Dermis microvascular lymphatic vessel endothelial cell (primary cell): ENCODE measurements at places on chromosomes 12 and 14. TPM values are rescaled to one million over a fixed set of nuclear protein-coding genes. Genes with fewer than 3 reads are reported as not detected.

DNA sequence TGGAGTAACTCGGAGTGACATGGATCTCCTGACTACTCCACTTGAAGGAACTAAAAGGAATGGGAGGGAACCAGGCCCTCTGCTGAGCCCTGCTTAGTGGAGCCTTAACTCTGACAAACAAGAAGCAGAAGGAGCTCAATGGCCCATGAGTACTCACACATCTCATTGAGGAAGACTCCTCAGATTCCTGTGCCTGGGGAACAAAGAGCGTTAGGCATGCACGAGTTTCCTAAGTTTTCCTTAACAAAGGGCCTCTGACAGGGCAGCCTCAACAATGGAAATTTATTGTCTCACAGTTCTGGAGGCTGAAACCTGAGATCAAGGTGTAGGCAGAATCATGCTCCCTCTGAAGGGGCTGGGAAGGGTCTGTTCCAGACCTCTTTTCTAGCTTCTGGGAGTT, 185.7 kb upstream of the NTF3 start:
- DNase-seq, result no peak

- DNase-seq, result no peak
These were observed 37.9 kb upstream of the PLEKHG6 start for GRCh38 chr12:6272300-6273204.

DNA sequence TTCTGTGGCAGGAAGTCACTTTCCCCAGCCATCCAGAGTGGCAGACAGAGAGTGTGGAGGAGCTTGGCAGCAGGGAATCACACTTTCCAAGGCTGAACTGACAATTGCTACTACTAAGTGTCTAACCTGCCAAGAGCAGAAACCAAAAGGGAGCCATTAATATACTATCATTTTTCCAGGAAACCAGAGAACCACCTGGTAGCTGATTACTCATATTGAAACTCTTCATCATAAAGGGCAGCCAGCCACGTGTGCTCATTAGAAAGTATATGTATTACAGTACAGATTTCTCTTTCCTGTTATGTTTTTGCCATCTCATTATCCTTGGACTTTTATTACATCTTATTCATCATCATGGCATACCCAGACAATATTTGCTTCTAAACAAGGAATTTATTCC, 374.9 kb downstream of the GXYLT1 start:
- no peak for DNase-seq

DNA sequence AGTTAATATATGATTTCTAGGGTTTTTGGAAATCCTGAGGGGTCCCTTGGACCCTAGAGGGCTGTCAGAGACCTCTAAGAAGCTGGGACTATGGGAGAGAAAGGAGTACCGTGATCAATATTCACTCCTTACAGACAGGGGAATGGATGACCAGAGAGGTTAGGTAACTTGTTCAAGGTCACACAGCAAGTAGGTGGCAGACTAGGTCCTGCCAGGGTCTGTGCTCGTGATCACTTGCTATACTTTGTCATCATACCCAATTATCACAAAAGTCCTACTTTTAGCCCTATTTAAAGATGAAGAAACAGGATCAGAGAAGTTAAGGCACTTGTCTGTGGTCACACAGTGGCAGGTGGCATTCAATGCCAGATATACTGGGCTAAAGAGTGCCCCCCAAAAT, 42.9 kb downstream of the WSCD2 start:
- DNase-seq, result no peak

DNA sequence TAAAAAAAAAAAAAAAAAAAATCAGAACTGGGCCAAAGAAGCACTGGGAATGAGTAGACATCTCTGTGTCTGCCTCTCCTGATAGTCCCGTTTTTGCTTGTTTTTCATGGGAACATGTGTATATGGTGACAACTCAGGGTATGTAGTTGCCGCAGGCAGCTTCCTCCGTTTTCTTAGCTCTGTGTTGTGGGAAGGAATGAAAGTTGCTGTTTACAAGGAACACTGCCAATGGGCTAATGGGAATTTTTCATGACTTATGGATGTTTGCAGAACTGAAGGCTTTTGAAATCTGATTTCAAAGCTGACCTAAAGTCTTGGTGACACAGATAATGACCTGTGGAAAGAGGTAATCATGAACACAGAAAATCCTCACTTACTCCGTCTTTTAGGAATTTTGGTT, 146.4 kb upstream of the BTG1 start:
- DNase-seq, result no peak

GRCh38 chr12:71201136-71201679, 43.4 kb upstream of the TSPAN8 start:
- no peak for DNase-seq

GRCh38 chr12:131391399-131391798, 319.5 kb upstream of the SFSWAP start:
- no peak for DNase-seq

- DNase-seq, result no peak
These were observed 4.8 kb downstream of the MED6 start for GRCh38 chr14:70595443-70596185.

DNA sequence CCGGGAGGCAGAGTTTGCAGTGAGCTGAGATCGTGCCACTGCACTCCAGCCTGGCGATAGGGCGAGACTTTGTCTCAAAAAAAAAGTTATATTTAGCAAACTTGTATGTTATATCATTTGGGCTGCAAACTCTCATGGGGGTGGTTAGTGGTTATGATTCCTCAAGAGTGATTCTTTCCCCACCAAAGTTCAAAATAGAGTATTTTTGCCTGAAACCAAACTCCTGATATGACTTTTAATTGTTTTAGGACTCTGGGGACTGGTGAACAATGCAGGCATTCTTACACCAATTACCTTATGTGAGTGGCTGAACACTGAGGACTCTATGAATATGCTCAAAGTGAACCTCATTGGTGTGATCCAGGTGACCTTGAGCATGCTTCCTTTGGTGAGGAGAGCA, 18.6 kb downstream of the HSD17B6 start:
- no peak for DNase-seq

DNA sequence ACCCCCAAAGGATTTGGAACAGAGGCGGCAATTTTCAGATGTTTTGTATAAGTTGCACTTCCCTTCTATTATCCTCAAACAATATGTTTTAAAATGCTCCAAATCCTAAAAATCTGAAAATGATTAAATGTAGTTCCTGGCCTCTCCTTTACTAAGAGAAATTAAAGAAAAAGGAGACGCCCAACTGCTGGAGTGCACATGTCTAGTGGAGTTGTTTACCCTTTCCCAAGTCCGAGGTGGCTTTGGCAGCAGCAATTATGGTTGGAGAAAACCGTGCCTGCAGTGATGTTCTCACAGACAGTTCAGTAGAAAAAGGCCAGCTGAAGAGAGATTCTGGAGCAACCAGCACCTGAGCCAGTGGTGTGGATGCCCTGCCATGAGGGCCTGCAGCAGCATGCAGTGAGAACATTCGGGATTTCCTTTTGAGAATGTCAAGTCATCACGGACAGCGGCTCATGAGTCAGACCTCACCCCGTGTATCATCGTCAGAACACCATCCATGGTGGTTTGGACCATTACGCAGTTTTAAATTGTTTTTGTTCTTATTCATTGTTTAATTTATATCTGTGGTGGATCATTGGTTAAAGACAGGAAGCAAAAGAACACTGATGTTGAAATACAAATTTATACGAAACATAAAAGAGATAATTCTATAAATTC, 179.0 kb upstream of the KRR1 start:
- DNase-seq, result no peak

DNA sequence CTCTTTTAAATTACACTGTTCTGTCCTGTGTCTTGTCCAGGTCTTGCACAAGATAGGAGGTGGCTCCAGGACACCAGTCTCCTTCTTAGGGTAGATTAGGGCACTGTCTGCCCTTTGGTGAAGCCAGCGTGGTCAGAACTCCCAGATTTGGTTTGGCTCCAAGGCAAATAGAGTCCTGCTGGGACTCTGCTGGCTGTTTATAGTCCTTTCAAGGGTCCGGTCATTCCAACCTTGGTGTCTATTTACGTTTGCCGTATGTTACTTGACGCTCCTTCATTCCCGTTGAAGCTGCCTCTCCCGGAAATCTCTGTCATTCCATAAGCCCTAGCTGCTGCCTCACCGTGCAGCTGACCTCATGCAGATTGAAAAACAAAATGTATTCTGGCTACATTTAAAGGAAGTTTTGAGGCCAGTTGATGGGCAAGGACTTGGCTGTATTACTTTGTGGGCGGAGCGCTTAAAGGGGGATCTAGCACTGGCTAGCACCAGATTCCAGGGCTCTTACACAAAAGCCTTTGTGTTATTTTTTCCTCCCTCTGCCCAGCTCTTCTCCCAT, 180.6 kb downstream of the AKAP6 start:
- peak; percentile 98 for DNase-seq

- DNase-seq, result no peak
These were observed 125.0 kb upstream of the EGLN3 start for GRCh38 chr14:34075826-34076225.

- DNase-seq, result no peak
These were observed 201.9 kb downstream of the PHETA1 start for GRCh38 chr12:111166779-111167540.

- no peak for DNase-seq
These were observed 17.2 kb downstream of the IFT81 start for GRCh38 chr12:110141389-110141788.

Gene SIX1
- under 0.01 TPM in 1 of 2 replicates, not detected in the other for total RNA-seq

Gene TRPV4
- total RNA-seq, result 1.4 and 2.4 TPM in 2 replicates

Gene PIK3C2G
- 0.51 and 1.6 TPM in 2 replicates for total RNA-seq
